Stimulated activated CD8-positive, alpha-beta memory T cell treated with anti-CD3 and anti-CD28 coated beads, Interleukin-12 subunit alpha, Interleukin-12 subunit beta, amount 100 ng/mL, for 4 hours (primary cell): ENCODE measurements at places on chromosomes 1 and 21.

DNA sequence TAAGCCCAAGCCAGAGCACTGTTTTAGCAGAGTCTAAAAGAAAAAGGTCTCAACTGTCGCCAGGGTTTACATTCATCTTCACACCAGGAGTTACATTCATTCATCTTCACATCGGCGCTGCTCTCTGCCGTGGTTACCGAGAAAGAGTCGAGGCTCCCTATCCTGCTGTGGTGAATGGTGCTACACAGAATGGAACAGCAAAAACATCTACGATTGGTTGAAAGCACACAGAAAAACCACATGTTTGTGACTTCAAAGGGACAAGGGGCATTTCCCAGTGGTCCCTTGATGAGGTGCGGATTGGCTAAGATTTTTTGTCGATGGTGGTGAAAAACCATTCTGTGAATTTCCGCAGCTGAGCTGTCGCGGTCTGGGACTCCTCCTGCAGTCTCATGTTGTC is 231.1 kb downstream of the SIPA1L2 start:
- DNase-seq, result no peak

GRCh38 chr1:42350086-42350485 is 15.1 kb upstream of the FOXJ3 start:
- no peak for DNase-seq

DNA sequence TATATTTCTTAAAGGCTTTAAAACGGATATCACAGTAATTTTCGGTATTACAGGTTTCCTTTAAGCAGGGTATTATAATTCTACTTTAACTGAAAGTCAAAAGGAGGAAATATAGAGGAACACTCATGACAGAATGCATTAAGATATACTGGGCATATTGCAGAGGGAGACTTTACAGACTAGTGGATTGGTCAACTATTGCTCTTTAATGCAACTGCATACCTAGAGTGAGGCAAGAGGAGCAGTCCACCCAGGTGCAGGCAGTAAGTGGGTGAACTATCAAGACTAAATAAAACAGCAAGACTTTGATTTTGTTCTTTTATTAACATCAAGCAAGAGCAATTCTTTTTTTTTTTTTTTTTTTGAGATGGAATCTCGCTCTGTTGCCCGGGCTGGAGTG is 10.5 kb downstream of the SCAF4 start:
- no peak for DNase-seq

DNA sequence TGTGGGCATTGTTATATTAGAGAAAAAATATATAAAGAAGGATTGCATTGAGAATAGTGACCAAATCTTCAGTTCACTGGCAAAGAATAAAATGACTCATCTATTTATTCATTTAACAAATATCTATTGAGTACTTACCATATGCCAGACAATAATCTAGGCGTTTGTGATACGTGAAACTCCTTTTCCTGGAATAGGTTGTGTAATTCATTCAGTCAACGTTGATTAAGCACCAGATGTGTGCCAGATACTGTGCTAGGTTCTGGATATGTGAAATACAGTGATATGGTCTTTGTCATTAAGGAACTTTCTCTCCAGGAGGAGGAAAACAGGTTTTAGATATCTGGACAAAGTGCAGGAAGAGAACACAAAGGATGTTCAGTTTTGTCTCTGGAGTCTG is 344.5 kb downstream of the RWDD3 start:
- DNase-seq, result no peak

DNA sequence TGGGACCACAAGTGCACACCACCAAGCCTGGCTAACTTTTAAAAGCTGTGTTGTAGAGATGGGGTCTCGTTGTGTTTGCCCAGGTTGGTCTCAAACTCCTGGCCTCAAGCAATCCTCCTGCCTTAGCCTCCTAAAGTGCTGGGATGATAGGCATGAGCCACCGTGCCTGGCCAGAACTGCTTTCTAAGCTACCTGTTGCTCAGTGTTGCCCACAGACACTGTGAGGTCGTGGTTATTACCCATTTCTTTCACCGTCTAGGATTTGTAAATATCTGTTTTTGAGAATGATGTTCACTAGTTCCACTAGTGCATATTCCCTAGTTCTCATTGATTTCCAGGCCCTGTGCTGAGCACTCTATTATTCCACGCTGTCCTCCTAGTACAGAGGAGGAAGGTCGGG is 51.4 kb upstream of the FAM89A start:
- no peak for DNase-seq

DNA sequence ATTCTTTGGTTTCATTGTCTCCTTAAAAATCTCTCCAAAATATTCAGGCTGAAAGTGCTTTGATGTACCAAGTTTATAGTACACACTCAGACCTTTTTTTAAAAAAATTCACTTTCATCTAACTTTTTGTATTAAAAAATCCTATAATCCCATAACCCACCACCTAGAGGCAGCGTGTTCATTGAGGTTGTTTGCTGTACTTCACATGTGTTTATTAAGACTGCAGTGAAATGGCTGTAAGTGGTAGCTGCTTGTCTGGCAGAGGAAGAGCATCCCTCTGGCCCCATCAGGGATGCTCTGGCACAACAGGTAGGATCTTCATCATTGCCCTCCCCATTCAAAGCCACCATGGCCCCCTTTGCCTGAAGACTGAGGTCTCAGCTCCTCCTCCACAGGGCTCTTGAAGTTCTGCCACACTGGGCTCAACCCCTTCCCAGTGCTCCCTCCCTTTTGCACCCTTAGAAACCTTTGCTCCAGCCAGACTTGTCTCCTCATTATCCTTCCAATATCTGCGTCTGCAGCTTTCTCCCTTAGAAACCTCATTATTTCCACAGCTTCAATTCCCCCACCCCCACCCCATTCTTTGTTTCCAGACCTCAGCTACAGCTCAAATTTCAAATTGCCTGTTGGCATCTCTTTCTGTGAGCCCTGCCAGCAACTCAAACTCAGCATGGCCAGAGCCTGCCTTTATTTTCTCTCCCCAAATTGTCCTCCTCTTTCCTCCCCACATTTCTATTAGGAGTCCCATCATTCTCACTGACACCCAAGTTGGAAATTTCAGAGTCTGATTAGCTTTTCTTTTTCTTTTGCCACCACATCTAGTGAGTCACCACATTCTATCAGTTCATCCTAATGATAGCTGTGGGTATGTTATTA is 369.6 kb upstream of the USP24 start:
- no peak for DNase-seq

DNA sequence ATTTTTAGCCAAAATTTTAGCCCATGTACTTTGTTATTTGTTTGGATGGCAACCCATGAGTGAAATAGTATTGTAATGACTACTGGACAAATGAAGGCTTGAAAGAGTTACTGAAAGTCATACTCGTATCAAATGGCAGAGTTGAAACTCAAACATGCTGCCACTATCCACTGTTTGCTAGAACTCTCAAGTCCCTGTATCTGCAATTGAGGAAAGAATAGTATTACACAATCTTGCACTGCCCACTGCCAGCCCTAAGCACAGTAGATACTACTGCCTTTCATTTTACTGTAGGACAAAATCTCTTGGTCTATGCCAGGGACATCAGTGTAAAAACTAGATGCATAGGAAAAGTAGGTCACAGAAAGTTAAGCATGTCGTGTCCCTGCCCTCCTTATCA is 581.1 kb upstream of the PLXNA2 start:
- DNase-seq, result no peak

- DNase-seq, result no peak
Measured at GRCh38 chr1:161037661-161038522, 872 bp downstream of the TSTD1 start.

DNA sequence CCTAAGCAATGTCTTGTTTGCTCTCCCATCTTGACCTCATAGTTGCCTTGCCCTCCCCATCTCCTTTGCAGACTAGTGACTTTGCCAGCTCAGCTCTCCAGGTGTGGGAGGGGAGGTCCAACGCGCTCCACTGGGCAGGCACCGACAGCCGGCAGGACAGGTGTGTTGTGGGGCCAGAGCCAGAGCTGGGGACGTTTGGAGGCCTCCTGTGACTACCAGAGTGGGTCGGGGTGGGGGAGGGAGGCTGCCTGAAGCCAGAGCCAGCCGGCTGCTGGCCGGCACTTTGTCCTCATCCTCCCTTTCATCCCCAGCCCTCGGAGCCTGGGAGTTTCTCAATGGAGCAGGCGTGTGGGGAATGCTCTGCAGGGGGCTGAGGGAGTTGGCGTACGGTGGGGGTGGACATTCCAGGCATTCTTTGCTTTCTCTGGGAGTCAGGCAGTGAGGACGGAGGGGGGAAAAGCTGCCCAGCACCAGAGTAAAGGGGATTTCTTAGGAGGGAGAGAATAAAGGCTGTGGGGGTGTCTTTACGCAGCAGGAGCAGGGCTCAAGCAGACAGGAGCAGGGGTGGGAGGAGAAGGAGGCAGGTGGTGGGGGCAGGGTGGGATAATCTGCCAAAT is 20.2 kb downstream of the NUAK2 start:
- no peak for DNase-seq

- DNase-seq, result no peak
Measured at GRCh38 chr1:201694608-201695335, 134.2 kb upstream of the IPO9 start.

GRCh38 chr1:237931581-237931980 is 40.9 kb upstream of the ZP4 start:
- no peak for DNase-seq

DNA sequence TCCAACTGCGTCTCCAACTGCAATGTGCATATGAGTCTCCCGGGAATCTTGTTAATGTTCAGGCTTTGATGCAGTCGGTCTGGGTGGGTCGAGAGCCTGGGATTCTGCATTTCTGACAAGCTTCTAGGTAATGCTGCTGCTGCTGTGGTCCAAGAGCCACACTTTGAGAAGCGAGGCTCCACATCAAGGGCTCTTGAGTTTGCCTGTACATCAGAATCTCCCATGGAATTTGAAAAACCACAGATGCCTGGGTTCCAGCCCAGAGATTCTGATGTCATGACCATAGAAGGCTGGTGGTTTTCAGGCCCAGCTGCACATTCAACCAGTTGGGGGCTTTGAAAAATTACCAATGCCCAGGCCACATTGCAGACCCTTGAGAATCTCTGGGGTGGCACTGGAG is 93.9 kb upstream of the TARDBP start:
- DNase-seq, result no peak

DNA sequence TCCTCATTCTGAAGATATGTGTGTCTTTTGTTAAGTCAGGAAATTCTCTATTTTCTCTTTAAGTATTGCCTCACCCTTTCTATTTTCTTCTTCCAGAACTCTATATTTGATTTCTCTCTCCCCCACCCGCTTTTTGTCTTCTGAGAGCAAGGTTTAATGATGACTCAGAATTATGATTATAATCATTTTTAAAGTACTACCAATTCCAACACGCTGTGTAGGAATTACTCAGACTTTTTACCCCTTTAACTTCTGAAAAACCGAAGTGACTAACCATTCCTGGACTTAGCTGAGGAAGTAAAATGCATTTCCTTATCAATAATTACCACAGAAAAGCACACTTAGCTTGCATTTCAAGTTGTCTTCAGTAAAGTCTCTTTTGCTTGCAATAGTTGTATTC is 20.8 kb upstream of the SCYL3 start:
- no peak for DNase-seq

GRCh38 chr1:210500831-210501230 is 172.1 kb downstream of the HHAT start:
- DNase-seq, result no peak

DNA sequence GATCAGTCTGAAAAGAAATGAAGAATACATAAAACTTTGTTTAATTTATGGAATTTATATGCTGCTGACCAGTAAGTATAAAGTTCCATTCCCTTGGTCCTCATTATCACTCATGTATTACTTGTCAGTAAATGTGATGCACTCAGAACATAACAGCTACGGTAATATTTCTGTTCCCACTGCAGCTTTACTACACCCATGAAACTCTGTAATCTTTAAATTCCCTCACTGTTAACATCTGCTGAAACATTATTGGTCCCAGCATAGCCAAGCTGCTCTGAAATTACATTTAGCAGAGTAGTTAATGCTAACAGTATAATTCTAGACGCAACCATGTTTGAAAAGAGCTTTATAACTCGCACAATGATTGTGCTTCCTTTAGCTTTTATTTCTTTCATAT is 238.4 kb downstream of the GPATCH2 start:
- no peak for DNase-seq

DNA sequence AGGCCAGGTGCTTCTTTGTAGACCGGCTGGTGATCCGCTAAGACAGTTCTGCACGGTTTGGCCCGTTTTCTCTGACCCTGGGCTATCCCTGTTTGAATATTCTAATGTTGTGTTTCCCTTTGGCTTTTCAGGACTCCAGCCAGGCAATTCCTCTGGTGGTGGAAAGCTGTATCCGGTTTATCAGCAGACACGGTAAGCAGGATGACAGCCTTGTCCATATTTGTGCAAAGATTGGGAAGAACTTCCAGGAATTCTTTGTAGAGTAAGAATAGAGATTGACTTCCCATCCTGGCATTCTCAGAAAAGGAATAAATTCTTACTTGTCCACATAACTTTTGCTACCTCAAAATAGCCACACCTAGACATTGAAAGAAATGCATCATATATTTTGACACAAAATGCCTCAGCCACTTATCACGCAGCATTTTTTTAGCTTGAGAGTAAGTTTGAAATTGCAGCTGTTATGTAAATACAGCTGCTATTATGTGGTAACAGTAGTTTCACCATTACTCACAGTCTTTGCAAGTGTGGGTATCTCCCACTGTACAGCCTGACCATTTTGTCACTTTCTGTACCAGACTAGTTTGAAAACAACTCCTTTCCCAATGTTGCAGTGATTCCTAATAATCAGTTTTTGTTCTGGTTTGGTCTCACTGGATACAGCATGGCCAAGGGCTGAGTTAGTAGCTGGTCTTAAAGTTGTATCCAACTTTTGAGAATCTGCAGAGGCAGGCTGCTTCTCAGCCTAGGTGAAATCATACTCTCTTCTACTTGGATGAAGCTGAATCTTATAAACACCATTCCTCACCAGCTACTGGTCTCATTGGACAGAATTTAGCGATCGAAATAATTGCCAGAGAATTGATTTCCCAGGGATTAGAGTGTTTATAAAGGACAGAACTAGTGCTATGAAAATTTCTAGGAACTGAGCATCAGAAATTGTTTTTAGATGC is 40.0 kb upstream of the IKBKE start:
- DNase-seq, result no peak

GRCh38 chr1:47759936-47760629 is 237.1 kb downstream of the TRABD2B start:
- DNase-seq, result no peak

- no peak for DNase-seq
Measured at GRCh38 chr1:242205622-242206489, 207.0 kb upstream of the MAP1LC3C start.

GRCh38 chr1:226603022-226603857 is 54.7 kb downstream of the STUM start:
- no peak for DNase-seq

GRCh38 chr1:216140730-216141524 is 282.3 kb downstream of the USH2A start:
- no peak for DNase-seq

GRCh38 chr1:48450505-48450904 is 21.5 kb downstream of the SPATA6 start:
- no peak for DNase-seq

DNA sequence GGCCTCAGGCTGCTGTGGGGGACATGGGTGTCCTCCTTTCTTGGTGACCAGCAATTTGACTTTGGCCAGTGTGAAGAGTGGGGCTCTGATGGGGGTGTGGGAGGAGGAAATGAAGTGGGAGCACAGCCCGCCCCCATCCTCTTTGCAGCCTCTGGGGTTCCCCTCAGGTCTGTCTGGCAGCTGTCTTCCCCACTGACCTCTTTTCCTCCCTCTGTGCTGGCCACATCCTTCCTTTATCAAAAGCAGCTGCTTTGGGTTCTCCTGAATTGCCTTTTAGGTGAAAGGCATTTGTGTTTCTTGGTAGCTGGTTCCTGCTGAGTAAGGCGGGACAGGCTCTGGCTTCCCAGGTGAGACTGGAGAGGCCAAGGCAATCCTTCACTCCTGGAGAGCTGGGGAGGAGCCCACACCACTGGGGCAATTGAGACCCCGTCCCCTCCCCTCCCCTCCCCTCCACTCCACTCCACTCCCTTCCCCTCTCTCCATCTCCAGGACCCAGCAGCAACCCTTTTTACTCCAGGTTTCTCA is 24.9 kb downstream of the PCAT6 start:
- DNase-seq, result no peak
